ENCODE measurements at places on chromosomes 13 and 19.

DNA sequence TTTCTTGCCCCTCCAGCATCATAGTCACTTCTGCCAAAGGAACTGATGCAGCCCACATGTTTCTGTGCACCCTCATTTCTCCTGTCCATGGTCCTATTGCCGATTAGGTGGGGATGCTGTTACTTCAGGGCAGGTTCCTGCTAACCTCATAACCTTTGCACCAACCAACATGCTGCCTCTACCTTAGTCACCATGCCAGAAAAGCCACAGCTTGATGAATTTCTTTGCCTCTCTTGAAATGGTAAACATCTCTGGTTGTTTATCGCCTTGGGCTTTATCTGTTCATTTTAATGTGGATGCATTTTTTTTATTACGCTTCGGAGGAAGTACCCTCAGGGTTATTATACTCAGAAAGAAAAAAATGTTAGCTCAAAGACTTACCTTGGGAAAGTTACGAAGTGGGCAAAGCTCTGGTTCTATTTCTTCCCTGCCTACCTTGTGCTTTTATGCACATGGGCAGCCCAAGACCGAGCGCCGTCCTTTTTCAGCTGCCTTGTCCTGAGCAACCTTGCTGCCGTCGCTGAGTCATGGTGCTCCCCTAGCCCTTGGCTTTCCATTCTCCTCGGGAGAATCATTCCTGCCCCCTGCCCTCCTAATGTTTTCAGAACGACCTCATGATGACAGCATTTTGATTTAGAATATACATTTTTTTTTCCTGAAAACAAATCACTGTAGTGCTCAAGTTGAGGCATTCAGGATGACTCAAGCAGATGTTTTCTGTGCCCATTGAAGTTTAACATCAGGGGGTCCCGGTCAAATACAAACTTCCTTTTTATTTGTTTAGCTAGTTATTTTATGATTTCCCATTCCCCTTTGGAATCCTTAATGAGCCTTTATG lies 280.0 kb downstream of the SHISA2 start:
- no peak for DNase-seq

- no peak for DNase-seq
These were observed 16.8 kb downstream of the FPR2 start for GRCh38 chr19:51777570-51778462.

DNA sequence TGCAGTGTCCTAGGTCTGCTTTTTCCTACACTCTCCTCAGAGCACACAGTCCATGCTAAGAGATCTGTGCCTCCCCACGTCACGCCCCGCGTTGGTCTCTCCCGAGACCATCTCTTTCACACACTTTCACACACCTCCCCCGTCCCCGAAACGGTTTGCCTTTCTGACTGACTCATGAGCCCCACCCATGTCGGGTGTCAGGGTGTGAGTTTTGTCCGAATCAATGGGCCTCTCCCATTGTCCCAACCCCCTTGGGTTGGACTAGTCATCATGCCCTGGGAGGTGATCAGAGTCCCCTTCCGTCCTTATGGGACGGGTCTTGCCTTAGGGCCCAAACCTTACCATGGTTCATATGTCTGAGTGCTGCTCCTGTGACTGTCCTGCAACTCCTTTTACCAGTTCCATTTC lies 214.0 kb upstream of the HTR2A start:
- no peak for DNase-seq

GRCh38 chr13:61880578-61881283 lies 465.1 kb upstream of the PCDH20 start:
- DNase-seq = no peak

- no peak for DNase-seq
These were observed 166.8 kb downstream of the MAB21L1 start for GRCh38 chr13:35309706-35310105.

DNA sequence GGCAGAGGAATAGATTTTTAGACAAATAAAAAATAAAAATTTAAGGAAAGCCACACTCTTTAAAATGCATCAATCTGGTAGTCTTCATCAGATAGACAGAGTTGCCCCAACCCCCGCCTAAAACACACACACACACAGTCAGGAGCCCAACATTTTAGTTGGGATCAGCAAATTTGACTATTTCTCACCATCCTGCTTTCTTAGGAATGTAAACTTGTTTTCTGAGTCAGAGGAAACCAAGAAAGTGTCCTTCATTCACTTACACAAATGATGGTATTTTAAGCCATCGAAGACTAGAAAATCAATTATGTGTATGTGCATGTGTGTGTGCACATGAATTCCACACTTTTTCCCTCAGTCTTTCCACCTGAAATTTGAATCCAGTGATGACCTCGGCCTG lies 1657.5 kb downstream of the SLITRK1 start:
- no peak for DNase-seq

GRCh38 chr13:37616131-37616530 lies 17.6 kb upstream of the POSTN start:
- no peak for DNase-seq

DNA sequence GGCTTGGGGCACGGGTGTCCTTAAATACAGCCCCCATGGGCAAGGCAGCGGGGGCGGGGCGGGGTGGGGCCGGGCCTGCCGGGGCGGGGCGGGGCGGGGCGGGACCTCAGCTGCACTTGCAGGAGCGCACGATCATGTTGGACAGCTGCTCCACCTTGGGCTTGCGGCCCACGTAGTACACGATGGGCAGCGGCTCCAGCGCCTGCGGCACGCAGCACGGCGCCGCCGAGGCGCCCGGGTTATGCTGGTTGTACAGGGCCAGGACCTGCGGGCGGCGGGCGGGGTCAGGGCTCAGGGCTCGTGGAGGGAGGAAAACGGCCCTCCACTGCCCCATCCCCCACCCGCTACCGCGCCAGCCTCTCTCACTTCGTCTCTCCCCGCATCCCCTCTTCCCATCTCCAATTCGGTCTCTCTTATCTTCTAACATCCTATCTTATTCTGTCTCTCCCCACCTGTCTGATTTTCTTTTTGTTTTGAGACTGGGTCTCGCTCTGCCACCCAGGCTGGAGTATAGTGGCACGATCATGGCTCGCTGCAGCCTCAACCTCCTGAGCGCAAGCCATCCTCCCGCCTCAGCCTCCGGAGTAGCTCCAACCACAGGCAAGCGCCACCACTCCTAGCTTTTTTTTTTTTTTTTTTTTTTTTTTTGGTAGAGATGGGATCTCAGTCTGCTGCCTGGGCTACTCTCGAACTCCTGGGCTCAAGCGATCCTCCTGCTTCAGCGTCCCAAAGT lies 21.1 kb downstream of the CCDC97 start:
- no peak for DNase-seq

DNA sequence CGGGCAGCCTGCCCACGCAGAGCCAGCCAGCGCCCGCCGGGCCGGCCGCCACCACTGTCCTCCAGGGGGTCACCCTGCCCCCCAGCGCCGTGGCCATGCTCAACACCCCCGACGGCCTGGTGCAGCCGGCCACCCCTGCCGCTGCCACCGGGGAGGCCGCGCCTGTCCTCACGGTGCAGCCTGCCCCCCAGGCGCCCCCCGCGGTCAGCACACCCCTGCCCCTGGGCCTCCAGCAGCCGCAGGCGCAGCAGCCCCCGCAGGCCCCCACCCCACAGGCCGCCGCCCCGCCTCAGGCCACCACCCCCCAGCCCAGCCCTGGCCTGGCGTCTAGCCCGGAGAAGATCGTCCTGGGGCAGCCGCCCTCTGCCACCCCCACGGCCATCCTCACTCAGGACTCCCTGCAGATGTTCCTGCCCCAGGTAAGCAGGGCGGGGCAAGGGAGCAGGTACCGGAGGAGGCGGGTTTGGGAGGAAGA lies 32.3 kb upstream of the EHD2 start:
- DNase-seq = no peak

- peak; percentile 86 for DNase-seq
These were observed 545 bp downstream of the NACC1 start for GRCh38 chr19:13118424-13119193.

DNA sequence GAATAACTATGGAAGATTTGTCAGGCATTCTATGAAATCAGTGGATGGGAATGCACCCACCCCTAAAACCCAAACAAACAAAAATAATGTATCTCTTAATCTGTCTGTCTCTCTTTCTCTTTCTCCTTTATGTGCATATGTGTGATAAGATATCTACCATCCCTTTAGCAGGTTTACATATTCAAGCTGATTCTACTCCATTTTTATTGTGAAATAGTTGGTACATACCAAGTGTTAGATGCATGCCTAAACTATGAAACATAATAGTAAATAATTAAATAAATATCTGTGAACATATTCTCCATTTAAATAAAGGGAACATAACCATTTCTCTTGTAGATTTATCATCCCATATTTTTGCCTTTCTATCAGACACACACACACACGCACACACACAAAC lies 121.8 kb upstream of the PCDH9 start:
- DNase-seq = no peak

- DNase-seq = no peak
These were observed 7.4 kb downstream of the BRD4 start for GRCh38 chr19:15324791-15325519.

GRCh38 chr13:44576351-44577235 lies 463 bp upstream of the TSC22D1 start:
- no peak for DNase-seq

GRCh38 chr19:12784394-12784870 lies 6.9 kb upstream of the JUNB start:
- no peak for DNase-seq

GRCh38 chr13:35796623-35797022 lies 320.1 kb upstream of the MAB21L1 start:
- no peak for DNase-seq

DNA sequence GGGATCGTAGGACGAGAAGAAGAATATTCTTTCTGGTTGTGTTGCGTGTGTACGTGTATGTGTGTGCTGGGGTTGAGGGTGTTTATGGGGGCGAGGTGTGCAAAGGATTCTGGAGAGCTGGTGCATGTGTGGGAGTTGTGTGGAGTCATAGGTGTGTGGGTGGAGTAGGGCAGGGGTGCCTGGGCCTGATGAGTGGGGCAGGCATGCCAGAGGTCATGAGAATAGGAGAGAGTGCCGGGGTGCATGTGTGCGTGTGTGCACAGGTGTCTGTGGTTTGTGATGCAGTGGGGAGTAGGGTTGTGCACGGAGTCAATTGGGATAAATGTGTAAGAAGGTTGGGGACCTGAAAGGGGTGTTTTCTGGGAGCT lies 649 bp downstream of the TMEM91 start:
- no peak for DNase-seq

DNA sequence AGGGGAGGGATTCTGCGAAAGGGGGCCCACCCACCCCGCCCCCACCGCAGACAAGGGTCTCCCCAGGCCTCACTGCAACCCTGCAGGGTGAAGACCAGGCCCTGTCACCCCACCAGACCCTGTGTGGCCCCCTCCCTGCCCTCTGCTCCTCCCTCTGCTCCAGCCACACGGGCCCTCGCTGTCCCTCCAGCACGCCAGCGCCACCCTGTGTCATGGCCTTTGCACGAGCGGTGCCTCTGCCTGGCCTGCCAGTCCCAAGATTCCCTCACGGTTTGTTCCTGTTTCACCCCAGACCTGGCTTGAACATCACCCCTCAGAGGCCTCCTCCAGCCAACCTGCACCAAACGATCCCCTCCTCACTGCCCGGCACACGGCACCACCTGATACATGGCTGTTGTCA lies 27.3 kb downstream of the PIP5K1C start:
- no peak for DNase-seq

DNA sequence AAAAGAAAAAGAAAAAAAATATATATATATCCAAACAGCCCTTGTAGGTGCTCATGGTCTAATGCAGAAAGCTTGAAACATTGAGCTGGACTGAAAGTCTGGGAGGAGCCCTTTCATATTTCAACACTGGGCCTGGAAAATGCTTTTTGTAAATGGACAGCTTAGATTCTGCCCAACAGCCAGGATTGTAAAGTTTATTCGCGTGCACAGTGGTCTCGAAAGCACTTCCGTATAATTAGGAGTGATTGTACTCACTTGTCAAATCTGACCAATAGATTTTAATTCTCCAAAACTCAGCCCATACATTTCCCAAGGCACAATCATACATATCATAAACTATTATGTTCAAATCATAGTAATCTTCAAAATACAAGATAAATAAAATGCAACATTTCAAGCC lies 260.1 kb downstream of the COL4A1 start:
- no peak for DNase-seq

- DNase-seq = no peak
These were observed 36.2 kb downstream of the GPC6 start for GRCh38 chr13:93262729-93263345.

DNA sequence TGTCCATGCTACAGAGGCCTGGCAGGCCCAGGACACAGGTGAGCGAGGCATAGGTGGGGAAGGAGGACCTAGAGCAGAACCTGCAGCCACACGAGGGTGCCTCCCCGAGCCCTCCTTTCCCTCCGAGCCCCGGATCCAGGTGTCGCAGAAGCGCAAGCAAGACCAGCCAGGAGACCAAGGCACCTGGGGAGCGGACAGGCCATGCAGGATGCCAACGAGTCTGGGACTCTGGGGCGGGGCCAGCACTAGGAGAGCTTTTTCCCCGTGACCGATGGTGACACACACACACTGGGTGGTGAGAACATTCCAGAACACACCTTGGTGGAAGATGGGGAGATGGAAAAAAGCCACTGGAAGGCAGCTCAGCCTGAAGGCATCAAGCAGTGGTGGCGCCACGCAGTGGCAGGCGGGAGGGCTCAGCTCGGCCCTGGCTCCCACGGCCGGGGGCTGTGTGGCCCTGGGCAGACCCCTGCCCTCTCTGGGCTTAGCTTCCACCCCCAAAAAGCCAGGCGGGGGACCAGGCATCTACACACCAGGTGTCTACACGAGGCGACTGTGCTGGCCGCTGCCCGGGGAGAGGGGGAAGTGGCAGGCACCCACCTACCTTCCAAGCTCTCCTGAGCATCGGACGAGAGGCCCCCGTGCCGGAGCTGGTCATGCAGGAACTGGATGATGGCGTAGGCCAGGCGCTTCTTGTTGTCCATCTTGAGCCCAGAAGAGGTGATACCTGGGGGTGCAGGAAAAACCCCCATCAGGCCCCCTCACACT lies 14.5 kb downstream of the SGTA start:
- no peak for DNase-seq

DNA sequence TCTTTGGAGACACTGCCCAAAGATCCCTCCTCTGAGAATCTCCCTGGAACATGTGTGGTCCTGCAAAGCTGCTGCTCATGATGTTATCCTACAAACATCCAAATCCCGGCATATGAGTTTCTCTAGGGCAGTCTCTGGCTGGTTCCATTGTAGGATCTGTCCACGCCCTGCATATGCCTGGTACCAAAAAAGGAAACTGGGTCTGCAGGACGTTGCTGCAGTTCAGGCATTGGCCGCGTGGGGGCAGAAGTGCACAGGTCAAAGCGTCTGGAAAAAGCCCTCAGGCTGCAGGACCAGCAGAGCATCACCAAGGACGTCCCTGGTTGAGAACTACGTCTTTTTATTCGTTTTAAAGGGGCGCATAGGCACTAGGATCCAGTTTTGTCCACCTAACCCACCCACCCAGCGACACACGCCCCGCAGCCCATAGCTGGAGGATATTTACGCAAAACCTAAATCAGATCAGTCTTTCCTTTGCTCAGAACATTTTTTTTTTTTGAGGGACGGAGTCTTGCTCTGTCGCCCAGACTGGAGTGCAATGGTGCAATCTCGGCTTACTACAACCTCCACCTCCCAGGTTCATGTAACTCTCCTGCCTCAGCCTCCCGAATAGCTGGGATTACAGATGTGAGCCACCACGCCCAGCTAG lies 12.9 kb upstream of the ZNF564 start:
- DNase-seq = peak; percentile 71

GRCh38 chr19:7254590-7254989 lies 39.6 kb downstream of the INSR start:
- no peak for DNase-seq

GRCh38 chr13:31896427-31896826 lies 135.1 kb upstream of the FRY start:
- no peak for DNase-seq
